ENCODE measurements at places on chromosomes 16 and 17.

DNA sequence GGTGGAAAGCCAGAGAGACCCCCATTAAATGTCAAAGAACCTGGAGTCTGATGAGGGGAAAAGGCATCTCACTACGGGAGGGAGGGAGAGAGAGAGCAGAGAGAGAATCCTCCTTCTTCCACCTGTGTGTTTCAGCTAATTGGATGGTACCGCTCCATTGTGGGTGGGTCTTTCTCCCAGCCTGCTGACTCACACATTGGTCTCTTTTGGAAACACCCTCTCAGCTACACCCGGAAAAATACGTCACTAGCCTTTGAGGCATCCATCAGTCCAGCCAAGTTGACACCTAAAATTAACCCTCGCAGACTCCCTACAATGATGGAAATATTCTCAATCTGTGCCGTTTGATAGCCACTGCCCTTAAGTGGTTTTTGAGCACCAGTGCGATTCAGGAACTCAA is 100.4 kb downstream of the ELAC2 start:
- no peak for DNase-seq

GRCh38 chr16:74201576-74201975 is 95.0 kb upstream of the PSMD7 start:
- DNase-seq, result no peak

- DNase-seq, result peak; percentile 52
These were observed 14.1 kb downstream of the BAHCC1 start for GRCh38 chr17:81409190-81409935.

DNA sequence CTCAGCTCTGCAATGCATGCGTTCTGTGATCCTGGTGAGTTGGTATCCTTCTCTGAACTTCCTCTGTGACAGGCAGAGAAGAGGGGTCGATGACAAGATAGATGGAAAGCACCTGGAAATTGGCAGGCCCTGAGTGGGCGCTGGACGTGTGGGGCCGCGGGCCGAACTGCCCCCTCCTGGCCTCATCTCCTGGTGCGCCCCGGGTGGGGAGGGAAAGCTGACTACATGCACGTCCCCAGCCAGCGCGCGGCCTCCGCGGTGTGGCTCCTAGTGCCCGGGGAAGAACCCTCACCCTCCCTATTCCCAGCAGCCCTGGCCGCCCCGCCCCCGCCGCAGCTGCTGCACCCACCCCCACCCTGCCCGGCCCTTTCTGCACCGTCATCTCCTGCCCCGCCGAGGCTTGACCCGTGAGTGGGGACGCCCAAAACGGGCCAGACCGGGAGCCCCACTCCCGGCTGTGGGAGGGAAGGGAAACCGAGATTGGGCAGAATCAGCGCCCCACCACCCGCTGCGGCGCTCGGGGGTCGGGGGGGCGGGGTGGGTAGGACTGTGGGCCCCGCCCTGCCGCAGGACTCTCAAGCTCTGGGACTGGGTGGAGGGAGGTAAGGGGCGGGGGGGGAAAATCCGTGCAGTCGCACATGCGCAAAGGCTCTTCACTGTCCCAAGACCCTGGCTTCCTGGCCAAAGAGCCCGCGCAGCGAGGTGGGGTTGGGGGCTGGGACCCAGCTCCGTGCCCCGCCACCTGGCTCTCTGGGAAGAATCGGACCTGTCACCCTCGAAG is at the start of gene NOL3:
TSS of gene NOL3 (plus strand) at position 371 of the 781 bp plus-strand sequence.
- DNase-seq, result peak; percentile 89

DNA sequence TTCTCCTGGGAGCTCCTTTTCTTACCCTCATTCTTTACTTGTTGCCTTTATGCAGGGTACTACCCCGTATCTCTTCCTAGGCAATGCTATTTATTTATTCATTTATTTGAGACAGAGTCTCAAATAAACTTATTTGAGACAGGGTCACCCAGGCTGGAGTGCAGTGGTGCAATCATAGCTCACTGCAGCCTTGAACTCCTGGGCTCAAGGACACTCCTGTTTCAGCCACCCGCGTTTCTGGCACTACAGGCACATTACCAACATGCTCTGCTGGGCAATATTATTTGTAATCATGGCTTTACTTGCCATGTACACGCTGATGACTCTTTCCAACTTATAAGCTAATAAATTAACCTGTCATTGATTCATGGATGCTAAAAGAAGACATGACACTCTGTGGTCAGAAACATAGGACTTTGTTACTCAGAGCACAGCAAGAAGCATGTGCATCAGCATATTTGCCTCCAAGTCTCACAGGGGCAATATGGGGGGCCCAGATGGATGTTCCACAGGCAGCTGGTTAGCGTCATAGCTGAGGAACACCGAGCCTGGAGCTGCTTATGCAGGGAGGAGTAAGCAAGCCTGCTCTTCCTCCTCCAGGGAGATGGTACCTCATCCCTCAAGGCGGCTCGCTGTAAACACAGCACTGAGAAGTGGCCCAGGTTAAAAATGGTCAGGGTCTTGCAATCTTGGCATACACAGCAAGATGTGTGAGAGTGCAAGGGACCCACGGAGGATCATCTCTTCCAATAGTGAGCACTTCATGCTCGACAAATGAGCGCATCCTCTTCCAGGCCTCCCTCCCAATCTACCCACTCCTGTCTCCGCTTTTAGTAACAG is 4.2 kb upstream of the LRRC75A start:
- DNase-seq, result no peak

GRCh38 chr17:12815642-12816141 is 26.4 kb downstream of the ARHGAP44 start:
- DNase-seq, result no peak

GRCh38 chr17:36599546-36600250 is 1.7 kb upstream of the MRM1 start:
- DNase-seq, result no peak

- no peak for DNase-seq
These were observed 38.3 kb upstream of the AKTIP start for GRCh38 chr16:53541326-53541725.

- no peak for DNase-seq
These were observed 1.6 kb downstream of the TMC8 start for GRCh38 chr17:78132084-78132676.

DNA sequence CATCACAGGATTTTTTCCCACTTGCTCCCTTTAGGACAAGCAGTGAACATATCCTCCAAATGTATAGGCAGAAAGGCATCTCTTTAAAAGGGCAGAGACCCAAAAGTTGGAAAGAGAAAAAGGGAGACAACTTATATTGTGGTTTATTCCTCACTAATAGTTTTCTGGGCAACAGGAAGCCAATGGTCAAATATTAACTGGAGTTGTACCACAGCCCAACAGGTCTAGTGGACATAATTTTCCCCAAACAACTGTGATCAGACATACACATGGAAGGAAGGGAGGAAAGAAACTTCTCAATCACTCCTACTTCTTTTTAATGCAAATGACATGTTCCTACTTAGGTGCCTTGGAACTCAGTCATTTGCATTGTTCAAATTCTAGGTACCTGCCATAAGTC is 78.4 kb downstream of the SOX9 start:
- DNase-seq, result no peak

GRCh38 chr16:86319585-86320236 is 190.6 kb upstream of the FOXF1 start:
- DNase-seq, result no peak

DNA sequence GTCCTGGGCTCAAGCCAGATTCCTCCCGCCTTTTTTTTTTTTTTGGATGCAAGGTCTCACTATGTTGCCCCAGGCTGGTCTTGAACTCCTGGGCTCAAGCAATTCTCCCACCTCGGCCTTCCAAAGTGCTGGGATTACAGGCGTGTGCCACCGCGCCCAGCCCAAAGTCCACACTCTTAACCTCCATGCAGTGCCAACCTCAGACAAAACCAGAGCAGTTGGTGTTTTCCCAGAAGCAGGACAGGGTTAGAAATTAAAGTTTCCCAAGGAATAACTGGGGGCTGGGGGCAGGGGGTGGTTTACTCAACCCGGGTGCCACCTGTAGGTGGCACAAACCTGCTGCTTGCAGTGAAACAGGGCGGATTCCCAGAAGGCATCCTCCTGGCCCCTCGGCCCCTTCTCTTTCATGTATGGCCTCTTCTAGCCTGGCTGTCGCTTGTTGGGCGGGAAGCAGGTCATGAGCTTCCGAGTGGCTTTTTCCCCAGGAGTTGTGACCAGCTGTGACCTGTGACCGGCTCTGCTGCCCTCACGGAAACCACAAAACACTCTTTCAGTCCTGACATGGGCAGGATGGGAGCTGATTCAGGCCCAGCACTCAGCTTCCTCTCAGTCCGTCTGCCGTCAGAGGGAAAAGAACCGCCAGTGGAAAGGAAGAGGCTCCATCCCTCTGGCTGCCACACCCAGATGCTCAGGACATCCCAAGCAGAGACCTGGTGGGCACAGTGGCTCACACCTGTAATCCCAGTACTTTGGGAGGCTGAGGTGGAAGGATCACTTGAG is 25.6 kb upstream of the USP7 start:
- DNase-seq, result no peak
